ENCODE measurements at places on chromosomes 7 and 10. TPM values are rescaled to one million over a fixed set of nuclear protein-coding genes. Genes with fewer than 3 reads are reported as not detected.
A peak's percentile ranks its signal among the peaks of the same experiment; 100 is the strongest.

CNNM2 gene
- 12.0 TPM for total RNA-seq

GRCh38 chr7:24705461-24705954, 51.8 kb downstream of the GSDME start:
- no peak for DNase-seq

DNA sequence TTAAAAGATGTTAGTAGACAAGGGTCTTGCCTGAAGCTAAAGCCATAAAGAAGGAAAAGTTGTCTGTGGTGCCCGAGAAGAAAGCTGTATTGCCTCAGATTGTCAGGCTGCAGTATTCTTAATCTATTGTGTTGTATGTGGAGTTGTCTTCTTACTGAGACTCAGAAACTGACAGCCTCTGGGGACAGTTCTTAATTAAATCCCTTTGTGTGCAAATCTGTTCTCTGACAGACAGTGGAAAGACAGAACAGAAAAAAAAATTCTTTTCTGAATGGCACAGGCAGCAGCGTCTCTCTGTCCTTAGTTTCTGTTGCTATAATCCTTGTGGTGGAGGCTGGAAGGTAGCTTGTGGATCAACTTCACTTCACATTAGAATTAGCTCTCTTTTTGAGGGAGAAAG, 16.8 kb downstream of the VWC2 start:
- no peak for DNase-seq

GRCh38 chr10:62805231-62806099, 945 bp downstream of the ADO start:
- DNase-seq: peak; percentile 60

- DNase-seq: no peak
These were observed 186.3 kb upstream of the ADARB2 start for GRCh38 chr10:1923586-1923985.

GRCh38 chr10:122981066-122981464, 864 bp downstream of the PSTK start:
- no peak for DNase-seq

DNA sequence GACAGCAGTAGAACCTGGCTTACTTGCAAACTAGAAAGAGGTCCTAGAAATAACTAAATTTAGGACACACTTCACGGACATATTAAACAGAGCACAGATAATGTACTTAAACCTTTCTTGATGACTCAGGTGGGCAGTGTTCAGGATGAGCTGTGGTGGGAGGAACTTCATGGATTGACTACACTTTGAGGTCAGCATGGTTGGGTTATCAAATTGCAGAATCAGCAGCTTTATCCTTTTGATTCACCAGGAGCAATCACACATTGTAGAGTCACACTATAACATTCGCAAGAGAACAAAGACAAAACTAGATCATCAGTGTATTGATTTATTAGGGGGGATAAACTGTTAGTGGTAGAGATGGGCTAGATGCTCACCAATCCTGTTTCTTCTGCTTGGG, 38.6 kb upstream of the AGK start:
- no peak for DNase-seq

DNA sequence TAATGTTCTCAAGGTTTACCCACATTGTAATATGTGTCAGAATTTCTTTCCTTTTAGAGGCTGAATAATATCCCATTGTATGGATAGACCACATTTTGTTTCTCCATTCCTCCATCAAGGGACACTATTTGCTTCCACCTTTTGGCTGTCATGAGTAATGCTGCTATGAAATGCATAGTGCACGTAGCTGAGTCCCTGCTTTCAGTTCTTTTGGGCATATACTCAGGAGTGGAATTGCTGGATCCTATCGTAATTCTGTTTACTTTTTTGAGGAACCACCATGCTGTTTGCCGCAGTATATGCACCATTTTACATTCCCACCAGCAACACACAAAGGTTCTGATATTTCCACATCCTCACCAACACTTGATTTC, 60.0 kb downstream of the PRF1 start:
- no peak for DNase-seq

- DNase-seq: no peak
These were observed 258.8 kb downstream of the RPS24 start for GRCh38 chr10:78292250-78292981.

Measured in activated naive CD4-positive, alpha-beta T cell treated with anti-CD3 and anti-CD28 coated beads, Interleukin-2, amount 50 U/mL, for 72 hours (primary cell).